ENCODE measurements at places on chromosomes 4 and X.

GRCh38 chr4:102143433-102143832 is 201.8 kb downstream of the SLC39A8 start:
- no peak for DNase-seq

DNA sequence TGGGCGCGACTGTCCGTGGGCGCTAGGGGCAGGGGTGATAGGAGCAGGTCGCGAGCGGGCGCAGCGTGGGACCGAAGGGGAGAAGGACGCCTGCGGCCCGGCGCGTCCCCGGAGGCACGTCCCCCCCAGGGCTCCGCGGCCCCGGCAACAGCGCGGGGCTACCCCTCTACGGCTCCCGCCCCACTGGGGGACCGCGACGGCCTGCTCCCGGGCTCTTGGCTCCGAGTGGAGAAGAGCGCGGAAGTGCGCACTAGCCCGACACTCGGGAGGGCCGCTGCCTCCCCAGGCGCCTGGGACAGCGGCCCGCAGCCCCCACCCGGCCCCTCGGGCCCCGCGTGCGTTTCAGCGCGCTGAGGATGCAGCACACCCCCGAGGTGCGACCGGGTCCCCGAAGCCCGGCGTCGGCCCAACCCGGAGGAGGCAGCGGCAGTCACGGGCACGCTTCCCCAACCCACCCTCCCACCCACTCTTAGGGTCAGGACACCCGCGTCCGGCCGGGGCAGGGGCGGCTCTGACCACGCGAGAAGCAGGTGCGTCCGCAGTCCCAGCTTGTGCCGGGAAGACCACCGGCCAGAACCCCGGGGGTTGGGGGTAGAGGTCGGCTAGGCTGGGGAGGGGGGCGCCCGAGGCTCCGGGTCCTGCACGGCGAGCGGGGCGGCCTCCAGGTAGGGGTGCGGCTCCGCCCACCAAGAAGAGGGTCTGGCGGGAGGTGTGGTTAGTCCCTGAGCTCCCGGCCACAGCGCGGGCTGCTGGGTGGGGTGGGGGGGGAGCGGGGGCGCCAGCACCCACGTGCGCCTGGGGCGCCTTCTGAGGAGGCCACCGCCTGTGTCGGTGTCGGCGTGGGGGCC is 18.5 kb upstream of the NAT8L start:
- no peak for DNase-seq

DNA sequence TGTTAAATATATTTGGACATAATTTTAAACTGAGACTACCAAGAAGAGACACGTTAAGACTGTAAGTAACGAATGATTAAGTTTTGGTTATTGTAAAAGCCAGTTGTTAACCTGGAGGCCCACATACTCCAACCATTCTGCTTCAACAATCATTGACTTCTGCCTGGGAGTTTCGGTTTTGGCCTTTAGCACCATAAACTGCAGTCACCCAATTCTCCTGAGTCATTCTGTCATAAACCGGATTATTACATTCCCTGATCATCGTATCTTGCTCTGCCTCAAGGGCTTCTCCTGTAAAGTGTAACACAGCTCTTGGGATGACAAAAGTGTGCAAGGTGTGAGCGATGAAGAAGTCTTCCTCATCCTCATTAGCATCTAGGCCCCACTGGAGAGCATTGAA is 46.9 kb upstream of the PABPC1L2A start:
- no peak for DNase-seq

DNA sequence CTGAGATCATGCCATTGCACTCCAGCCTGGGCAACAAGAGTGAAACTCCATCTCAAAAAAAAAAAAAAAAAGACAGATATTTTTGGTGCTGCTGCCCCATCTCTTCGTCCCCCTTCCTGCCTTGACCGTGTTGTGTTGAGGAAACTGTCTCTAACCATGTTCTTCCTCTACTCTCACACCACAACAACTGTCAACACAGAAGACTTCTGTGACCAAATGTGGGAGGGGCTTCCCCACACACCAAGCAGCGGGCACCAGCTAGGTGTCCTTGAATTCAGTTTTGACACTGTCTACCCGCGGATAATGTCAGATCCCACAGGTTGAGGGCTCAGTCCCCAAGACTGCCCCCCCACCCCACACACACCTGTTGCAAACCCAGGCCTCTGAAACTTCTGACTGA is 104.7 kb upstream of the BCOR start:
- DNase-seq: no peak

DNA sequence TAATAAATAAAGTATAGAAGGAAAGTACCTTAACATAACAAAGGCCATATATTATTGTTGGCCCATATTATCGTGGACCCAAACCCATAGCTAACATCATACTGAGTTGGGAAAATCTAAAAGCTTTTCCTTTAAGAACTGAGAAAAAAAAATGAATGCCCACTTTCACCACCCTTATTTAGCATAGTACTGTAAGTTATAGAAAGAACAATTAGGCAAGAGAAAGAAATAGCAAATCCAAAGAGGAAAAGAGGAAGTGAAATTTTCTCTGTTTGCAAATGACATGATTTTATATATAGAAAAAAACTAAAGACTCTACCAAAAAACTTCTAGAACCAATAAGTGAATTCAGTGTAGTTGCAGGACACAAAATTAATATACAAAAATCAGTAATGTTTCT is 1854.6 kb downstream of the PCDH7 start:
- DNase-seq: no peak

DNA sequence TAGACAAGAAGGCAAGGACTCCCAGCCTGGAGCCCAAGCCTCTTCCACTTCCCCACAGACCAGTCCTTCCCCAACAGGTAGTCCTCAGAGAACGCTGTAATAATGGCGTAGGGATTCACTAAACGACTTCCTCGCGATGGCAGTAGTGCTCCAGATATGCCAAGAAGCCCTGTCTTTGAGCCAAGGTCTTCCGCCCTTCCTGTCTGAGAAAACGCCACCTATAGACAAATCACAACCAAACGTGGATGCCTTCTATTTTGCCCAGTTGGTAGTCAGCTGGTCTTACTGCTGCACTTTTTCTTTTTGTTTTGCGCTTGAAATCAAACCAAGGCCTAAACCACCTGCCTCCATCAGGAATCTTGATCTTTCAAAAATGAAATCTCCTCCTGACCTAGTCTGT is 203.3 kb downstream of the OR13H1 start:
- no peak for DNase-seq
